ENCODE measurements at places on chromosomes 5 and 9. TPM values are rescaled to one million over a fixed set of nuclear protein-coding genes. Genes with fewer than 3 reads are reported as not detected.

GRCh38 chr9:34500623-34501267 is 22.0 kb downstream of the ENHO start:
- DNase-seq, result peak; percentile 64

DNA sequence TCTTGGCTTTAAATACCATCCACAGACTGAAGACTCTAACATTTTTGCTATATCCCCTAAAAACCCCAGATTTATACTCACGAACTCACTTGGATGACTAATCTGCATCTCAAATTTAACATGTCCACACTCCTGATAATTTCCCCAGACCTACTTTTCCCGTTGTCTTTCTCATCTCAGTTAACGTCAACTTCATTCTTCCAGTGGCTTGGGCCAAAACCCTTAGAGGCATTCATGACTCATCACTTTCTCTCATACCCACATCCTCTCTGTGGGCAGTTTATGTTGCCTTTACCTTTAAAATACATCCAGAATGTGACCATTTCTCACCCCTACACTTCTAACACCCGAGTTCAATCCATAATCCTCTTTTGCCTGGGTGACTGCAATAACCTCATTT is 96.7 kb downstream of the EDIL3 start:
- DNase-seq, result peak; percentile 92

The MARCOL gene
- polyA plus RNA-seq, result not detected

The KIF20A gene
- polyA plus RNA-seq, result 47.0 TPM

Data from mammary epithelial cell (primary cell).